NK-92 treated with Interleukin-12 subunit alpha and Interleukin-12 subunit beta, amount 100 ng/mL, for 24 hours (cell line): ENCODE measurements at places on chromosomes 4 and X.

- no peak for DNase-seq
These were observed 16.7 kb upstream of the SOD3 start for GRCh38 chr4:24778464-24779225.

GRCh38 chr4:63325140-63325539 is 1084.1 kb downstream of the TECRL start:
- no peak for DNase-seq

- no peak for DNase-seq
These were observed at the start of gene MMRN1 for GRCh38 chr4:89894649-89895550. Gene MMRN1, plus strand, starts transcription at chr4:89894854. Its CDS starts 118 bp downstream, at chr4:89894972.

DNA sequence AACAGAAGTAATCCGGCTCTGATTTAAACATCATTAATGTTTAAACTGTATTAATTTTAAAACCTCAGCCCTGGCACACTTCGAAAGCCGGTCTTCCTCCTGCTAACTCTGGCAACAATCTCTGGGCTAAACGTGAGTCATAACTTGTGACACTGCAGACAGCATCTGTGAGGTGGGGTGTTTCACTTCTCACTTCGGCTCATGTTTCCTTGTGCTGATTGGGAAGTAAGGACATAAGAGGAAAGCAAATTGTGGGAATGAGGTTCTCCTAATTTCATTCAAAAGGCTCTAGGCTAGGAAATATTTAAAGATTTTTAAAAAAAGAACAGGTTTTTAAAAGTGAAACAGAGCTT is 139.9 kb upstream of the USP9X start:
- DNase-seq: no peak

- no peak for DNase-seq
These were observed 14.7 kb downstream of the LARP7 start for GRCh38 chr4:112651641-112652040.
